Muscle of leg (tissue), 16 donors: ENCODE measurements at places on chromosomes 12 and 14. TPM values are rescaled to one million over a fixed set of nuclear protein-coding genes. Genes with fewer than 3 reads are reported as not detected.
A peak's percentile ranks its signal among the peaks of the same experiment; 100 is the strongest.

DNA sequence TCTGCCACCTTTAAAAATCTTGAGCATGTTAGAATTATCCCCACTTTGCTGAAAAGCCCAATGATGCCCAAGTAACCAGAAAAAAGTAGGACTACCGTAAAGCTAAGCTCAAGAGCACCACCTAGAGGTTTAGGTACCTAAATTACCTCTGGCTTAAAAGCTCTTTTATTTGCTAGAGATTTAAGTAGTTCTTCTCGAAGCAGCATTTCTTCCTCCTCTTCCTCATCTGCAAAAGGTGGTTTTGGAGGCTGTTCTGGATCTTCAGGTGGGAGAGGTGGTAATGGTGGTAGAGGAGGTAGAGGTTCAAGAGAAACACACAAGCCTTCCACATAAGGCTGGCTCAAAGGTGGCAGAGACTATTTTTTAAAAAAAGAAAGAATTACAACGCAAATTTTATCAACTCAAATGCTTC, 26.9 kb downstream of the ZFC3H1 start:
- no peaks in the 10 kb centered on the region for H3K27me3 ChIP-seq
- no peak overlapping the region for H3K27ac ChIP-seq
- no peaks in the 10 kb centered on the region for H3K4me1 ChIP-seq
- H3K4me3 ChIP-seq = no peak overlapping the region

DNA sequence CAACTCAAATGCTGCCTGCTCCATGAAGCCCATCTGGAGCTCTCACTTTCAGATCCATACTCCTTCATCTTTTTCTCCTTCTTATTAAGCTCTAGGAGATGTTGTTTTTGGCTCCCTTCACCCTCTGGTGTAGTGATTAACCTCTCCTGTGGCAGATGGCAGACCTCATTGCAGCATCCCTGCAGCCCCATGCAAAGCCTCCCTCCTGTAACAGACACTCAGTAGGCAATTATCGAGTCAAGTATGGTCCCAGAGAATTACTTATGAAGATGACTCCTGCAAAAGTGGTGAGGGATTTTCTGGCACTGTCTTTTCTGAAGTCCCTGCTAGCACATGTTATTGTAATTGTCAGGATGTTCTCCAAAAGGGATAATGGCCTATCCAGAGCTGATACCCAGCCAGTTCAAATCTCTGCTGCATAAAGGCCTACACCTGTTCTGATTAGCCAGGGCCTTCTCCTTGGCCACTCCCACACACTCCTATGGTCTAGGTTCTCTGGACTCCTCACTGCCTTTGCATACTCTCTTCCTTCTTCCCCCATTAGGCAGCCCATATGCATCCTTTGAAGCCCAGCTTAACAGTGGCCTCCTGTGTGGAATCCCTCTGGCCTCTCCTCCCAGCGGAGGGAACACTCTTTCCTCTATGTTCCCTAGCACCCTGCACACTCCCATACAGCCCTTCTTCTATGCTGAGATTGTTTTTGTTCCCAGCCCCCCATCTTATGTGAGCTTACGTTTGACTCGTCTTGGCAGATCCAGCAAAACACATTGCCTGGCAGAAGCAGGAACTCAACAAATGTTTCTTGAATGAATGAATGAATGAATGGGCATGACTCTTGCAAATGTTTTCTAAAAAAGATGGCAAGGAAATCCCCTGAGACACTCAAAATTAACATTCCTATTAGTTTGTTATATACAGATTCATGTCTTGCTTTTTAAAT, 43.9 kb upstream of the MDM1 start:
- DNase-seq = peak; percentile 66
- no peaks in the 10 kb centered on the region for H3K27me3 ChIP-seq
- no peaks in the 10 kb centered on the region for H3K36me3 ChIP-seq
- no peak overlapping the region for H3K4me3 ChIP-seq
- H3K27ac ChIP-seq = no peak overlapping the region

- H3K27ac ChIP-seq = peak overlapping the region; percentile 1
- H3K4me1 ChIP-seq = no peaks in the 10 kb centered on the region
- no peaks in the 10 kb centered on the region for H3K27me3 ChIP-seq
- DNase-seq = no peak
- peaks cover 20% of the 10 kb centered on the region for H3K36me3 ChIP-seq
- no peak overlapping the region for H3K4me3 ChIP-seq
These were observed 74.4 kb downstream of the DAAM1 start for GRCh38 chr14:59262717-59263454.

DNA sequence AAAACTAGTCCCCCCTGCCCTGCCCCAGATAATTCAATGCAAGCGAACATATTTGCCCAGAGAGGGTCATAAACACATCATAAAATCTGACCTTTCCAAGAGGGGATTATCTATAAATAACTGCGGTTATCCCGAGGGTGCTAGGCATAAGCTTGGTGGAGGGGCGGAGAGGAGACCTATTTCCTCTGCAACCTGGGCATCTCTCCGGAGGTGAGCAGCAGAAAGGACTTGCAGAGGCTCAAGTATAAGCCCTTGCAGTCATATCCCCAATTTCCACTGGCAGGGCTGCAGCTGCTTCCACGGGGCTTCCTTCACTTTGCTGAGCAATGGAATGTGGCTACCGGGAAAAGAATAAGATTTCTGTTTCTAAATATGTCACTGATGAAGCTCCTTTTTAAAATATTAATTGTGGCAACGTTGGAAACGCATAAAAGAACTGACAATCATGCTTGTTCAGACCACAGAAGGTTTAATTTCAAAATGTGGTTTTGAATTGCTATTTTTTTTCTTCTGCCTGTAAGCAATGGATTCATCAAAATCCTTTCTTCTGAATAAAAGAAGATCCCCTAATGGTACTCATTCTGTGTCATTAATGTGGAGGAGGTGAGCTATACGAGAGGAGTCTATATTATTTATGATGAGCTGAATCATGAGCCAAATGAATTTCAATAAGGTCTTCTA, 268.9 kb upstream of the ATP2B1 start:
- DNase-seq = peak; percentile 27
- H3K27ac ChIP-seq = no peak overlapping the region
- no peaks in the 10 kb centered on the region for H3K36me3 ChIP-seq

DNA sequence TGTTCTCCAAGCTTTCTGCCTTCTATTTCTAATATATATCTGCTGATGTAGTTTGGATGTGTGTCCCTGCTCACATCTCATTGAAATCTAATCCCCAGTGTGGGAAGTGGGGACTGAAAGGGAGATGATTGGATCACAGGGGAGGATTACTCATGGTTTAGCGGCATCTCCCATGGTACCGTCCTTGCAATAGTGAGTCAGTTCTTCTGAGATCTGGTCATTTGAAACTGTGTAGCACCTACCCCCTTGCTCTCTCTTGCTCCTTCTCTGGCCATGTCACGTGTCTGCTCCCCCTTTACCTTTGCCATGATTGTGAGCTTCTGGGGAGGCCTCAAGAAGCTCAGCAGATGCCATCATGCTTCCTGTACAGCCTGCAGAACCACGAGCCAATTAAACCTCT, 26.2 kb upstream of the ALX1 start:
- H3K27ac ChIP-seq = no peak overlapping the region
- no peak overlapping the region for H3K4me3 ChIP-seq
- H3K36me3 ChIP-seq = no peaks in the 10 kb centered on the region
- no peaks in the 10 kb centered on the region for H3K4me1 ChIP-seq
- H3K27me3 ChIP-seq = no peaks in the 10 kb centered on the region
- no peak for DNase-seq

DNA sequence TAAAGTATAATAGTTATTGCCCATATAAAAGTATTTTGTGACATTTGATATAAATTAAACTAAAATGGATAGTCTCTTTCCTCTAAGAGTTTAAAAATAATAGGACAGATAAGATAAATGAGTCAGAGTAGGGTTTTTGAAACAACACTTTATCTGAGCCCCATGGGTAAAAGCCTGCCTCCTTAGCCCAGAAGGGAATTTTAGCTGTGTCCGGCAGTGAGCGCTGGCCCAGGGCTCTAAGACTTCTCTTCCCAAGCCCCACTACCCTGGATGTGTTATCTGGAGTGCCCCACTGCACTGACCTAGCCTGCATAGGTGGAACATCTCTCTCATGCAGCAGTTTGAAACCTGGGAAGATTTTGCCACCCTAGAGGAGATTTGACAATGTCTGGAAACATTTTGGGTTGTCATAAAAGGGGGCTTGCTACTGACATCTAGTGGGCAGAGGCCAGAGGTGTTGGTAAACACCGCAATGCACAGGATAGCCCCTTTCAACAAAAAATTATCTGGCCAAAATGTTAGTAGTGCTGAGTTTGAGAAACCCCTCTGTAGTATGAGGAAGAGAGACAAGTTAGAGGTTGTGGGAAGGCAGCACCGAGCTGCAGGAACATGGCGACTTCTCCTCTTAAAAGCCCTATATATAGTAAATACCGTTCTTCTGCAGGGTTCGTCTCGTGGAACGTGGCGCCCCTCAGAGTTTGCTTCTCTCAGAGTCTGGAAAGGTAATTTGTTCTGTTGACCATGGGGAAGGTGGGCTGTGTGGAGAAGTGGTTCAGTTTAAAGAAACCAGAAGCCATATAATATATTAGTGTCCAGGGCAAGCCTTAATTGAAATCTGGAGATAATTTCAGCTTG, 29.3 kb upstream of the ATF1 start:
- peak; percentile 60 for DNase-seq
- no peak overlapping the region for H3K27ac ChIP-seq
- H3K4me3 ChIP-seq = no peak overlapping the region
- H3K27me3 ChIP-seq = no peaks in the 10 kb centered on the region

GRCh38 chr14:31200702-31200990, 6.9 kb downstream of the HECTD1 start:
- H3K27ac ChIP-seq = no peak overlapping the region
- H3K4me3 ChIP-seq = no peak overlapping the region
- no peaks in the 10 kb centered on the region for H3K27me3 ChIP-seq
- DNase-seq = no peak
- peaks cover 6% of the 10 kb centered on the region for H3K4me1 ChIP-seq

GRCh38 chr12:67154901-67155300, 114.3 kb upstream of the CAND1 start:
- no peak overlapping the region for H3K4me3 ChIP-seq
- no peaks in the 10 kb centered on the region for H3K36me3 ChIP-seq
- H3K27me3 ChIP-seq = no peaks in the 10 kb centered on the region
- no peak for DNase-seq
- no peak overlapping the region for H3K27ac ChIP-seq

DNA sequence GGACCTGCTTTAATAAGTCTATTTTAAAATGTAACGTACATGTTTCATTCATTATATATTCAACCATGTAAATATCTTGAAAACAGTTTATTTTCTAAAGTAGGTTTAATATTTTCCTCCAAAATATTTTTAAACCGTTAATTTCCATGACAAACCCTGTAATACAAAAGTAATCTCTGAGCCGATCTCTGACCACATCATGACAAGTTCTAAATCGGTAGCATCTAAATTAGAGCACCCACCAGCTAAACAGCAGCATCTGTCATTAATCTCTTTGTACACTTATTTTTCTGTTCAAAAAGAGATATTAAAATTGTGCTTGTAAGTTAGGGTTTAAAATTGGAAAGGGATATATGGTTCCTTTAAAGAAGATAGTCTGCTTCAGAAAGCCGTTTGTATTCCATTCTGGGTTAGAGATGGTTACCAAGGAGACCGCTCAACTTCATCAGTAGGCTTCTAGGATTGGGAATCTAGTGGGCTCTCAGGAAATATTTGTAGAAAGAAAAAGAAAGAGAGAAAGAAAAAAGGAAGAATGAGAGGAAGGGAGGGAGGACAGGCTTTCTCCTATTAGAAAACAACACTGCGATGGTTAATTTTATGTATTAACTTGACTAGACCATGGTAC, 232.5 kb upstream of the FOXN3 start:
- H3K27me3 ChIP-seq = no peaks in the 10 kb centered on the region
- H3K27ac ChIP-seq = no peak overlapping the region
- no peaks in the 10 kb centered on the region for H3K4me1 ChIP-seq
- no peak for DNase-seq
- H3K4me3 ChIP-seq = no peak overlapping the region
- no peaks in the 10 kb centered on the region for H3K36me3 ChIP-seq

DNA sequence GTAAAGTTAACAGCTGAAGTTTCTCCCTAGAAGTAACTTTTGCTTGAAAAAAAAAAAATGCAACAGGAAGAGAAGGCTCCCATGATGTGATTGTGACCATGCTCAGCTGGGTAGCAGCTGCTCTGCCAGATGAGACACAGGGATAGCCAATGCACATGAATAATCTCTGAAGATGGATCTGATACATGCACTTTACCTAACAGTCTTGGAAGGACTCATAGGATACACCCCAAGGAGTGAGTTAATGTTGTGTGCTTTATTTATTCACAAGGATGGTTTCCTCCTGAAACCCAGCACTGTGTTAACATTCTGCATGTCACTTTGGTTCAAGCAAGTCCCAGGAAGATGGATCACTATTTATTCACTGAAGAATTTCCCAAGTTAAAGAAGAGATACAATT, 46.5 kb downstream of the NDUFA12 start:
- H3K4me3 ChIP-seq = no peak overlapping the region
- no peaks in the 10 kb centered on the region for H3K4me1 ChIP-seq
- no peaks in the 10 kb centered on the region for H3K36me3 ChIP-seq
- DNase-seq = no peak
- H3K27me3 ChIP-seq = peaks cover 3% of the 10 kb centered on the region

DNA sequence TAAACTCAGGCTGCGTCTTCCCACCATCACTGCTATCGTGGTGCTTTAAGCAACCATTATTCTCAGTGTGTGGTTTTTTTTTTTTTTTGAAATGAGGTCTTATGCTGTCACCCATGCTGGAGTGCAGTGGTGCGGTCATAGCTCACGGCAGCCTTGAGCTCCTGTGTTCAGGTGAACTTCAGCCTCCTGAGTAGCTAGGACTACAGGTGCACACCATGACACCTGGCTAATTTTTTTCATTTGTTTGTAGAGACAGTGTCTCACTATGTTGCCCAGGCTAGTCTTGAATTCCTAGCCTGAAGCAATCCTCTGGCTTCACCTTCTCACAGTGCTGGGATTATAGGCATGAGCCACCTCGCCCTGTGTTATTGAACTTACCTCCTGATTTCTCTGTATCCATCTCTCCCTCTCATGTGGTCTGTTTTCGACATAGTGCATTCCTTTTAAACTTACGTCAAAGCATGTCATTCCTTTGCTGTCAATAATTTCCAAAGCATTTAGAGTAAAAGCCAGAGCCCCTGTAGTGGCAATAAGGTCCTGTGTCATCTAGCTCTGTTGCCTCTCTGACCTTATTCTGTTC, 255.5 kb downstream of the SNAPC1 start:
- no peaks in the 10 kb centered on the region for H3K4me1 ChIP-seq
- no peak overlapping the region for H3K4me3 ChIP-seq
- H3K36me3 ChIP-seq = no peaks in the 10 kb centered on the region
- H3K27me3 ChIP-seq = no peaks in the 10 kb centered on the region
- H3K27ac ChIP-seq = no peak overlapping the region
- no peak for DNase-seq

The PIWIL1 gene
- 0.13 TPM for total RNA-seq

The C14orf180 gene
- total RNA-seq = 18.8 TPM

The SLC25A21 gene
- 1.1 TPM for total RNA-seq

The PAH gene
- total RNA-seq = 0.22 TPM
